ENCODE measurements at places on chromosomes 5 and 9. TPM values are rescaled to one million over a fixed set of nuclear protein-coding genes. Genes with fewer than 3 reads are reported as not detected.

The GTF3C5 gene
- 54.8 TPM for total RNA-seq

The PCDHGA4 gene
- total RNA-seq, result 11.1 TPM

The PRXL2C gene
- 1.9 TPM for total RNA-seq

The SUSD3 gene
- total RNA-seq, result 6.2 TPM

The CLPTM1L gene
- 164 TPM for total RNA-seq

The ARID3C gene
- 0.48 TPM for total RNA-seq

DNA sequence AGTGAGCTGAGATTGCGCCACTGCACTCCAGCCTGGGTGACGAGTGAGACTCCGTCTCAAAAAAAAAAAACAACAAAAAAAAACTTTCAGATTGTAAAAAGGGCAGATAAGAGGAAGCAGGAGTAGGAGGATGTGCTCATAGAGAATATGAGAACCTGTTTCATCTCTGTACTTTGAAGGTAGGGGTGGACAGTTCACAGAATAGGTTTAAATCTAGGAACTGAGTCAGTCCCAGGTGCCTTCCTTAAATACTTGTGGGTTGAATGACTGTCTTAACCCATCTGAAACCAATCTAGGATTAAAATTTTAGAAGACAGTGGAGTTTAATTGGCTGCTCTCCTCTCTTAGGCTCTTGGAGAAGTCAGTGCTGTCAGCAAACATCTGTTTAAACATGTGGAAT is 12.4 kb downstream of the POLK start:
- DNase-seq, result peak; percentile 53
- no peaks in the 10 kb centered on the region for H3K27me3 ChIP-seq
- peaks cover 29% of the 10 kb centered on the region for H3K36me3 ChIP-seq
- no peak overlapping the region for H3K27ac ChIP-seq
- peaks cover 30% of the 10 kb centered on the region for H3K4me1 ChIP-seq
- no peak overlapping the region for H3K4me3 ChIP-seq

GRCh38 chr5:165134155-165134554 is 1628.7 kb downstream of the MAT2B start:
- H3K27ac ChIP-seq, result no peak overlapping the region
- no peak overlapping the region for H3K4me3 ChIP-seq
- no peaks in the 10 kb centered on the region for H3K27me3 ChIP-seq

DNA sequence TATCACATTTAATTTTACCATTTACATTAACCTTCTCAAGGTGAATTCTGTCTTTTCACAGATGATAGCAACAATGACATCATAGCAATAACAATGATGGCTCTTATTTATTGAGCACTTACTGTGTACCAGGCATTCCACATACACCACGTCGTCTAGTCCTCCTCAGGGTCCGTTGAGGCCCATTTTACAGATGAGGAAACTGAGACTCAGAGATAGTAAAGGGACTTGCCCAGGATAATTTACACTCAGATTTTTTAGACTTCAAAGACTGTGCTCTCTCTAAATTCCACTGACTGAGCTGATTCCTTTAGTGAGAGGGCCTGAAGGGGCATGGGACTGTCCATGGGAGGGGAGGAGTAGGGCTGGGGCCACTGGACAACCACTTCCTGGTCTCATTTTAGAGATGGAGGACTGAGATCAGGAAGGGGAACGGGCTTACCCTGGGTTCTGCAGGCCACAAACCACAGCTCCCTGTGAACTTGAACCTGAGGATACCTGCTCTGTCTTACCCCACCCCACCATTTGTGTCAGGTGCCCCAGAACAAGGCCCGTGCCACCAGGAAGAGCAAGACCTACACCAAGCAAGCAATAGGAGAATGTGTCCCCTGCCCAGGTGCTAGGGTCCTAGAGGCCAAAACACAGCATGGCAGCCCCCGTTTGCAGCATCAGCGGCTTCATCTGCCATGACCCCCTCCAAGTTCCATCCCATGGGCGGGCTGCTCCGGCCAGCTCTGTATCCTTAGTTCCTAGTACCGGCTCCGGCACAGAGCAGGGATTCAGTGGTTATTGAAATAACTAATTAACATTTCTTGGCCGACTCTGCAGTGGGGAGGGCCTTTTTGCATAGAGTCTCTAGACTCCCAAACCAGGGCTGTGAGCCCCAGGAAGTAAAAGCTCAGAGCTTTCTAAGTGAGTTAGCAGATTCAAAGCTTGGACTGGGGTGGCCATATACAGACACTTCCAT is 96.6 kb downstream of the RGS3 start:
- no peaks in the 10 kb centered on the region for H3K27me3 ChIP-seq
- H3K4me3 ChIP-seq, result no peak overlapping the region
- H3K27ac ChIP-seq, result no peak overlapping the region
- DNase-seq, result no peak

DNA sequence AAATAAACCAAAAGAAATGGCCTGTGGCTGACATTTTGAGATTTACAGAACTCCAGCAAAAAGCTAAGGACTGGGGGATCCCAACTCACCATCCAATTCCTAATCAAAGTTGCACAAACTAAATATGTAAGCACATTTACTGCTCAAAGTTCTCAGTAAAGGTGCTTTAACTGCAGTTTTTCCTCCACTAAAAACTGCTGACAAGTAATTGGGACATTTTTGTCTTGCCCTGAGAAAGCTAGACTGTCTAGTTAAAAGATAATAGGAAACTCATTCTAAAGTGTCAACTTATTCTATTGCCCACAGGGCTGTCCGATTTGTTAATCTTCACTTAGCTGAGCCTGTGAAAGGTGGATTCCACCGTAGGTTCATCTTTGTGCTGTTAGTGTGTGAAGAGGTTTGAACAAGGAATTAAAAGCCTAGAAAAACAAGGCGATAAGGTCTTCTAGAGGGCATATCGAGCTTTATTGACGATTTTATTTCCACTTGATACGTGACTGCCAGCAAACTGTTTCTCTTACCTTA is 1.0 kb downstream of the DOCK8 start:
- H3K27me3 ChIP-seq, result 0 out of 2 replicates have a peak, but pooled peaks cover 3% of the 10 kb centered on the region
- peaks cover 18% of the 10 kb centered on the region for H3K4me1 ChIP-seq
- no peaks in the 10 kb centered on the region for H3K36me3 ChIP-seq
- DNase-seq, result no peak

- H3K36me3 ChIP-seq, result no peaks in the 10 kb centered on the region
- H3K4me3 ChIP-seq, result no peak overlapping the region
- no peak overlapping the region for H3K27ac ChIP-seq
- no peak for DNase-seq
Measured at GRCh38 chr9:21502586-21502985, 20.5 kb upstream of the IFNE start.

DNA sequence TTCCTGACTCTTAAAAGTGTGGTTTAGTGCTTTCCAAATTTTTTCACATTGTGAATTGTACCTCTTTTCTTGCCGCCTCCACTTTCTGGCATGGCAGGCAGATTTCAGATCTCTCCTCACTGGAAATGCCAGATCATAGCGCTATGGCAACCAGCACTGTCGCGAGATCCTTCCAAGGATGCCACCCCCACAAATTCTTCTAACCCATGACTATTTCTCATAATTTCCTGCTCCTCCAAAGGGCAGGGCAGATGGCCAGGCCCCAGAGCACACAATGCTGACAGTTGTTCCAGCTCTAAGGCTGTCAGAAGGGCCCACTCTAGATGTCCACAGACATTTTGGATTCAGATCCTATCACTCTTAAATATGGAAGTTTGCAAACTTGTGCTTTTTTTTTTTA is 446.2 kb upstream of the RIOK2 start:
- no peaks in the 10 kb centered on the region for H3K36me3 ChIP-seq
- no peak for DNase-seq
- H3K4me3 ChIP-seq, result no peak overlapping the region
- no peaks in the 10 kb centered on the region for H3K4me1 ChIP-seq
- no peak overlapping the region for H3K27ac ChIP-seq

GRCh38 chr5:124919076-124919475 is 172.6 kb upstream of the ZNF608 start:
- H3K27me3 ChIP-seq, result no peaks in the 10 kb centered on the region
- no peak overlapping the region for H3K4me3 ChIP-seq
- no peak for DNase-seq
- H3K36me3 ChIP-seq, result no peaks in the 10 kb centered on the region
- H3K4me1 ChIP-seq, result peaks cover 16% of the 10 kb centered on the region
- H3K27ac ChIP-seq, result no peak overlapping the region

DNA sequence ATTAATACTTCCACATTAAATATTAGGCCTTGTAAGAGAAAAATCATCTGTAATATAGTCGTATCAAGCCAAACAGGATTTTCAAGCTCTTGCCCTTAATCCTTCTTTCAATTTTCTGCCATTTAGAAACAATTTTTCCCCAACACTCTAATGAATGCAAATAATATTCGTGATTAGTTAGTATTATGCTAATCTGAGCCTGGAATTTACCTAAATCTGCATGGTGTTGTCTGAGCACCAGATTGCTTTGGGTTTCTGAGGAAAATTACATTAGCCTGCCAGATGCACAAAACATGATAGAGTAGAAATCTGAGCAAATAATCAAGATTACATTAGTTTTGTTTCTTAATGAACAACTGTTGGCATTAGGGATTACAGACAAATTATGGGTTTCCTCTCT is 176.6 kb downstream of the ZDHHC21 start:
- H3K27ac ChIP-seq, result no peak overlapping the region
- H3K4me3 ChIP-seq, result no peak overlapping the region
- no peaks in the 10 kb centered on the region for H3K27me3 ChIP-seq
- peaks cover 11% of the 10 kb centered on the region for H3K4me1 ChIP-seq
- H3K36me3 ChIP-seq, result no peaks in the 10 kb centered on the region
- DNase-seq, result no peak

GRCh38 chr5:53373451-53374158 is 106.8 kb upstream of the FST start:
- no peak for DNase-seq
- H3K36me3 ChIP-seq, result no peaks in the 10 kb centered on the region
- H3K4me1 ChIP-seq, result no peaks in the 10 kb centered on the region
- H3K4me3 ChIP-seq, result no peak overlapping the region
- H3K27me3 ChIP-seq, result no peaks in the 10 kb centered on the region

- H3K4me3 ChIP-seq, result no peak overlapping the region
- no peaks in the 10 kb centered on the region for H3K36me3 ChIP-seq
- no peaks in the 10 kb centered on the region for H3K27me3 ChIP-seq
- peaks cover 37% of the 10 kb centered on the region for H3K4me1 ChIP-seq
- DNase-seq, result no peak
Measured at GRCh38 chr5:38456657-38457399, 99.6 kb downstream of the LIFR start.

- H3K4me1 ChIP-seq, result peaks cover 32% of the 10 kb centered on the region
- DNase-seq, result peak; percentile 62
- H3K4me3 ChIP-seq, result peak within 1 kb of the TSS; percentile 96
- H3K36me3 ChIP-seq, result no peaks in the 10 kb centered on the region
- H3K27ac ChIP-seq, result peak within 1 kb of the TSS; percentile 77
Measured at GRCh38 chr9:93096131-93096802, at the start of gene CARD19. Gene CARD19 (plus strand): TSS chr9:93096217. CDS start chr9:93096346, 129 bp downstream.

GRCh38 chr5:109223531-109223930 is 186.2 kb downstream of the PJA2 start:
- no peak overlapping the region for H3K27ac ChIP-seq
- no peak for DNase-seq
- H3K4me3 ChIP-seq, result no peak overlapping the region

DNA sequence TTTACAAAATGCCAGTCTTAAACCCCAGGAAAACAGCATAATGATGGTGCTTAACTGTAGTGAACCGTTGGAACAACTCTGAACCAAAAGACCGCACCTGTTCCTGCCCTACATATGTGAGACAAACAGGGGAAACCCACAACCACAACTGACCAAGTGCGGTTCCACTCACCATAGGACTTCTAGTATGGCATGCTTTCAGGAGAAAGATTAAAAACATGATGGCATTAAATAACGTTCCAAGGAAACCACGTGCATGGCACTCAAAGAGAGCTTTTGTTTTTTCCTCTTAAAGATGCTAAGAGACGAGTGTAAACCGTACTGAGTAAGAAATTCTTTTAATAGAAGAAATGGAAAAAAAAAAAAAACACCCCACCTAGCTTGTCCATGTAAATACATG is 119.8 kb downstream of the SSBP2 start:
- DNase-seq, result no peak
- no peak overlapping the region for H3K4me3 ChIP-seq
- no peaks in the 10 kb centered on the region for H3K27me3 ChIP-seq

DNA sequence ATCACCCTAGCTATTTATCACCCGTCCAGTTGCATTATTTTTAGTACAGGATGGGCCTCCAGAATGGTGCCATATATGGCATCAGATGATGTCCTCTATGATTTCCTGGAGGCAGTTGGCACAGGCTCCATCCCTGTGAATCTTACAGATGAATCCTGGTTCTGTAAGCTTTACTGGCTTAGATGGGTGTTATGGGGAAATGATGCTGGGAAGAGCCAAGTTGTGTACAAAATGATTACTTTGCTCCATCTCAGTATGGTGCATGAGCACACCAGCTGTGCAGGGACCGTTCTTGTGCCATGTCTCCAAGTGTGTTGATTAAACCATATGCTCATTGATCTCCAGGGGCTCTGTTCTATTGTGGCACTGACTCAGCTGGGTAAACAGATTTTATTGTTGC is 755.7 kb downstream of the TLR4 start:
- no peaks in the 10 kb centered on the region for H3K27me3 ChIP-seq
- no peaks in the 10 kb centered on the region for H3K4me1 ChIP-seq
- no peaks in the 10 kb centered on the region for H3K36me3 ChIP-seq
- no peak overlapping the region for H3K27ac ChIP-seq
- H3K4me3 ChIP-seq, result no peak overlapping the region

- peaks cover 37% of the 10 kb centered on the region for H3K4me1 ChIP-seq
- no peak overlapping the region for H3K27ac ChIP-seq
- peaks cover 18% of the 10 kb centered on the region for H3K36me3 ChIP-seq
- no peaks in the 10 kb centered on the region for H3K27me3 ChIP-seq
Measured at GRCh38 chr9:35727676-35728040, 4.3 kb downstream of the TLN1 start.
